Natural killer cell (primary cell): ENCODE measurements at places on chromosomes 7 and 10. TPM values are rescaled to one million over a fixed set of nuclear protein-coding genes. Genes with fewer than 3 reads are reported as not detected.

GRCh38 chr10:124210263-124210662 lies 116.9 kb upstream of the CHST15 start:
- no peaks in the 10 kb centered on the region for H3K27me3 ChIP-seq
- no peaks in the 10 kb centered on the region for H3K4me1 ChIP-seq
- no peak overlapping the region for H3K27ac ChIP-seq

Gene AZGP1
- not detected for total RNA-seq

GRCh38 chr7:148480479-148481146 lies 110.0 kb upstream of the C7orf33 start:
- H3K4me1 ChIP-seq: no peaks in the 10 kb centered on the region
- H3K27me3 ChIP-seq: no peaks in the 10 kb centered on the region
- no peaks in the 10 kb centered on the region for H3K36me3 ChIP-seq
- H3K27ac ChIP-seq: no peak overlapping the region
- H3K4me3 ChIP-seq: no peak overlapping the region

DNA sequence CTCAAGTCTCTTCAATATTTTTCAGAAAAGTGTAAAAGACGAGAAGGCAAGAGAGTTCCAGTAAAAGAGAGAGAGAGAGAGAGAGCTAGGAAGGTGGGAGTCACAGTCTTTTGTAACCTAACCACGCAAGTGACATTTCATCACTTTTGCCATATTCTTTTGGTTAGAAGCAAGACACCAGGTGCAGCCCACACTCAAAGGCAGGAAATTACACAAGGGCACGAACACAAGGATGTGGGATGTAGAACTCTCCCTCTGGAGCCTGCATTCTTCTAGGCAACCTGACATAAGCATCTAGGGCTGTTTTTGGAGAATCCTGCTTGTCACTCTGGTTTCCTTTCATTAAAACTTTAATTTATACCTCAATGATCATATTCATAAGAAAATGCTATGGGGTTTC lies 1213.1 kb downstream of the DNAJB9 start:
- no peaks in the 10 kb centered on the region for H3K4me1 ChIP-seq
- no peaks in the 10 kb centered on the region for H3K27me3 ChIP-seq
- H3K4me3 ChIP-seq: no peak overlapping the region
- no peak overlapping the region for H3K27ac ChIP-seq
- DNase-seq: no peak

Gene MBLAC1
- 2.8 TPM for total RNA-seq

DNA sequence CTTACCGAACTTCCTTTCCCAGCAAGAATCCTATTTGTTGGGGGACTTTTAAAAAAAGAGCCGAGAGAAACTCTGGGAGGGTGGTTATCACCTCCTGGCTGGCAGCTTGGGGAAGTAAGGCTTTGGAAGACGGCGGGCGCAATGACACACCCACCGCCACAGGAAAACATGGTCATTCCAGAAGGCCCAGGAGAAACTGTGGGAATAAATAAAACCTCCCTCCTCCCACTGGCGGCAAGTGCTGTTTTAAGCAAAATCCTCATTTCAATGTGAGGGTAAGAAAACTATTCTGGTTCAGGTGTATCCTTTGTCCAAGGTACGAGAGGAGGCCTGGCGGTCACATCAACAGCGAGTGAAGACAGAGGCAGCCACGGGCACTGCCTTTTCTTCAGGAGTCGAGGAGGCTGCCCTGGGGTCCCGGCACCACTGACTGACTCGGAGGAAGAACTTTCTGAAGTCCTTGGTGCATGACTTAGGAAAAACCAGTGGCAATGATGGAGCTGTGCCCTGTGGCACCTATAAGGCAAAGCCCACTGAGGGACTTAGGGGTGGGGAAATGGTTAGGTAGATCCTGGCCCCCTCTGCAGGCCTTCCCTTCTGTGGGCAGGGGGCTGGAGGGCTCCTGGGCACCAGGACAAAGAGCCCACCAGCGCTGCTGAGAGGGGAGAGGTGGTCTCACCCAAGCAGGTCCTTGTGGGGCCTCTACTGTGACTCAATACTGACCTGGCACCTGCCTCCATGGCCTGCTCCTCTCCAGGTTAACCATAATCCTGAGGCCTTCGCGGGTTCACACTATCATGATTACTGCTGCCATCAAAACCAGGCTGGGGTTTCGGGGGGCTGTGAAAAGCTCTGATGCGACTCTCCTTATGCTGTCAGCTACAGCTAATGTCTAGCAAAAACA lies 21.4 kb downstream of the DNAJB12 start:
- H3K4me3 ChIP-seq: no peak overlapping the region
- peak overlapping the region; percentile 95 for H3K27ac ChIP-seq

GRCh38 chr7:127770885-127771284 lies 118.9 kb downstream of the SND1 start:
- no peak overlapping the region for H3K4me3 ChIP-seq
- no peaks in the 10 kb centered on the region for H3K27me3 ChIP-seq
- H3K36me3 ChIP-seq: no peaks in the 10 kb centered on the region
- no peak for DNase-seq
- peaks cover 12% of the 10 kb centered on the region for H3K4me1 ChIP-seq

DNA sequence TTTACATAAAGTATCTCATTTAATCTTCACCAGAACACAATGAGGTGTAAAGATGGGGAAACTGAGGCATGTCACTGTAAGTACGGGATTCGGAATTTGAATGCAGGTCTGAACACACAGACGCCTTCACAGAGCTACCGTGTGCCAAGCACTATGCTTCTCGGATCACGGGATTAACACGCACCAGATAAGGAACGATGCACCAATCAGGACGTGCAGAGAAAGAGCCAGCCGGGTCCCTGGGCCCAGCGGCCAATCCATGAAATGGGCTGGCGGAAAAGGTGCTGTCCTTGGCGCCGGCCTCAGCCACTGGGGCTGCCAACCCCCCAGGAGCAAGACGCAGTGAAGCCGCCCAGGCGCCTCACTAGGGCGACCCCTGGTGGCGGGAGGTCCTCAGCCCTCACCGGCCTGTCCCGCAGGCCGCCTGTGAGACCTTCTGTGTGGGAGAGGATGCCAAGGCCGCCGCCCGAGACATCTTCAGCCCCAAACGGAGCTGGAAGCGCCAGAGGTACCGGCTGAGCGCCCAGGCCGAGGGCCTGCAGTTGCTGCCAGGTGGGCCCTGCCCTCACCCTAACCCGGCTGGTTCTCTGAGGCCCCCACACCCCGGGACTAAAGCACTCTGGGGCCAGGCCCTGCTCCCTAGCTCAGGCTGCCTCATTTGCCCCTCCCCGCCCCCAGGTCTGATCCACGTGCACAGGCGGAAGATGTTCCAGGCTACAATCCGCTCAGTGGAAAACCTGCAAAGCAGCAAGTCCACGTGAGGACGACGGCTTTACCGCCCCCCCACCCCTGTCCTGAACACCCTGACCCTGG lies 15.6 kb downstream of the ATG9B start:
- H3K27me3 ChIP-seq: no peaks in the 10 kb centered on the region
- peaks cover 73% of the 10 kb centered on the region for H3K4me1 ChIP-seq
- DNase-seq: peak; percentile 77
- peak overlapping the region; percentile 14 for H3K27ac ChIP-seq

Gene NPSR1
- total RNA-seq: not detected

Gene OR2F1
- total RNA-seq: not detected
